ENCODE measurements at places on chromosomes 1 and 21.

DNA sequence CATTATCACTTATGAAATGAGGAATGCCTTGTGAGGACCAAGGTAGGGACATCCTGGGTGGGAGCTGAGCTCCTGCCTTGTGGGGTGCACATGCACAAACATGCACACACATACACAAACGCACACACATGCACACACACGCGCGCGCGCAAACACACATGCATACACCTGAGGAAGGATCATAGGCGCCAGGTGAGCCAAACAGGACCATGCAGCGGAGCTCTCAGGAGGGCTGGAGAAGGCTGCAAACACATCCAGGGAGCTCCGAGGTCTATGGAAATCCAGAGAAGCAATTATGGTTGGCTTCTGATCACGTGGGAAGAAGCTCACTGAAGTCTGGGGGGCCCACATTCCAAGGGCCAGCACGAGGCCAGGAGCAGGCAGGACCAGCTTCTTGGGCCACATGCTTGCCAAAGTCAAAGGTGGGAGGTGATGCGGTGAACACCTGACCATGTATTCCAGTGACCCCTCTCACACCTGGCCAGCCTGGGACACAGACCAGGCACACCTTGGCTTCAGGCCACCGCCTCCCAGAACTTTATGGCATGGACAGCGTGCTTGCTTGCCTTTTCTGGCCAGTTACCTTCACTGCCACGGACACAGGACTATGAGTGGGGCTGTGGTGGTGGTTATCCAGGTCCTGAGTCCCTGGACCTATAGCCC lies 13.6 kb downstream of the GPR137B start:
- DNase-seq = no peak

GRCh38 chr1:61446531-61446991 lies 278.4 kb downstream of the TM2D1 start:
- no peak for DNase-seq

DNA sequence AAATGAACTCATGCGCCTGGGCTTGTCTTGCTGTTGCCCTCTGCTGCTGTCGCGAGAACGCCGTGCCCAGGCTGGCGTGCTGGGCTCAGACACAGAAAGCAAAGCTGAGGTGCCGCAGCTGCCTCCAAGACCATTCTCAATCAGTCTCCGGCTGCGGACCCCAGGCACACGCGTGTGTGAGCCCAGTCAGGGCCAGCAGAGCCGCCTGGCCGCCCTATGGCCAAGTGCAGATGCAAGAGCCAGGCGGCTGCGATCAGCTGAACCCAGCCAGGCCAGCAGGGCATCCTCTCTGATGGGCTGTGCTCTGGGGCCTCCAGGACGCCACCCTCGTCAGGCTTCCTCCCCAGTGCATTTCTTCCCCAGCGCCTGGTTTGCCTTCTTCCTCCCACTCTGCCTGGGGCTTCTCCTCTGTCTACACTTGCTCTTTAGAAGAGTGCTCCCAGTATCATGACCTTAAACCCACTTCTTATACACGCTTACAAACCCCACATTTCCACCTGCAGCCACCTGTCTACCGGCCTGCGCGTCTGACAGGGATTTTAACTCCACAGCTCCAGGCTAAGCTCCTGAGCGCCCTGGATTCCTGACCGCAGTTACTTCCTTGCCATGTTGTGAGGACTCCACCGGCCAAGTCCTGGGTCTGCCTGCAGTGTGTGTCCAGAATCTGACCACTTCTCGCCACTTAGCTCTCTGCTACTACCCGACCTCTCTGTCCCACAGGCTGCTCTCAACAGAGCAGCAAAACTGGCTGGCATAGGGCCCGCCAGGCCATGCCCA lies 21.7 kb upstream of the LRRC47 start:
- DNase-seq = no peak

DNA sequence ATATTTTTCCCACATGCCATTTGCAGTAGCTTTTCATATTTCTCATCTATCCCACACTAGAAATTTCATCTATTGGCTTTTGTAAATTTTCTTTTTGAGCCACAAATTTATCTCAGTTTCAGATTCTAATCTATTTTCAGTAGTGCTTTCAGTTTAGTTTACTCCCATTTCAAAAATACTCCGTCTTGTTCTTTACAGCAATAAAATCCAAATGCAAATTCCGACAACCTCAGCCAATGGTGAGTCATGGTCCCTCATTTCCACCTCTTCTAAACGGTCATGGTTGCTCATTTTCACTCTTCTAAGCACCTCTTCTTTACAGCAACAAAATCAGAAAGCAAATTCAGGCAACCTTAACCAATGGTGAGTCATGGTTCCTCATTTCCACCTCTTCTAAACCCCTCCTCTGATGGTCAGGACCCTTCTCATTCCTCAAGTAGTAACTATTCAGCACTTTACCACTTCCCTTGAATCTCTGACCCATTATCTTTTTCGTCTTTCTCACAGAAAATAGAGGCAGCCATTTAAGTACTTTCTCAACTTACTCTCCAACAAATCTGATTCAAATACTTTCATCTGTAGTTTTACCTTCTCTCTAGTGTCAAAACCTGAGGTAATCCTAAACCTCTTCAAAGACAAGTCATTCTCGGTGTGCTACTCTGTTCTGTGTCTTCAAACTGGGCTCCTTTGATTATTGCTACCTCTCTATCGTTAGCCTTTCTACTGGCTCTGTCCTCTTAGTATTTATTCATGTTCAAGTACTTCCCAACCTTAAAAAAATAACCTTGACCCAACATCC lies 34.4 kb downstream of the C21orf91 start:
- DNase-seq = no peak

DNA sequence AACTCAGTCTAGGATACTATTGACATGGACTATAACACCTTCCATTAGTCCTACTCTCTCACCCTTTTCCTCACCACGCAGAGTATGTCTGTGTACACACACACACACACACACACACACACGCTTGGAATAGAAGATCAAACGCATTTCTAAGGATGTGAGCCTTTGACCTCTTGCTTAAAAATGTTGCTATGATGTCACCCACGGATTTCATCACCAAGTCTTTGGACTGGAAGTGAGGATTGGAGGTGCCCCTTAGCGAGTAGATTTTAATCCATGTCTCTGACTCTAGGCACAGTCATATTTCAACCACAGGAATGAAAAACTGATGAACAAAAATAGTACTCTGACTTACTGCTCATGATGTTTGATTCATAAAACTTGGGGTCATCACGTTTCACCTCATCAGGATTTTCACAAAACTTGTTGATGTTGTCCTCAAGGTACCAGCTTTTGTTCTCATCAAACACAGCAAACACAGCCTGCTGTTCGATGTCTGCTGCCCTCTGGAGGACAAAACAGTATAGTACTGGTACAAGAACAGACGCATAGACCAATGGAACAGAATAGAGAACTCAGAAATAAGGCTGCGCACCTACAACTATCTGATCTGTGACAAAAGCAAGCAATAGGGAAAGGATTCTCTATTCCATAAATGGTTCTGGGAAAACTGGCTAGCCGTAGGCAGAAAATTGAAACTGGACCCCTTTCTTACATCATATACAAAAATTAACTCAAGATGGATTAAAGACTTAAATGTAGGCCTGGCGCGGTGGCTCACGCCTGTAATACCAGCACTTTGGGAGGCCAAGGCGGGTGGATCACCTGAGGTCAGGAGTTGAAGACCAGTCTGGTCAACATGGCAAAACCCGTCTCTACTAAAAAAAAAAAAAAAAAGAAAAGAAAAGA lies 39.9 kb downstream of the F5 start:
- peak; percentile 32 for DNase-seq

GRCh38 chr1:100147875-100148274 lies 14.9 kb downstream of the TRMT13 start:
- DNase-seq = no peak

DNA sequence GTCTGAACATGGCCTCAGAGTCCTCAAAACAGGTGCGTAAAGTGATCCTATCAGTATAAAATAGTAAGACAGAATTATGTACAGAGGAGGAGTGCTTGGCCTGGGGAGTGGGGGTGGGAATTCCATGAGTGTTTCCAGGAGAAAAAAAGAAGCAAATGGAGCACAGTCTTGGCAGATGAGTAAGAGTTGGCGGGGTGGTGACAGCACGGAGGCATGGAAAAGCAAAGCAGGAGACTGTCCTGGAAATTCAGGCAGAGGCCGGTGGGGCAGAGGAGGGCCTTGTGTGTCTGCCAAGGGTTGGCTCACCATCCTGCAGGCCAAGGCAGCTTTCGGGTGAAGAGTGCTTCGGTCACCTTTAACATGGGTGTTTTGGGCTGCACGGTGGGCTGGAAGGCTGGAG lies 63.4 kb downstream of the OPTC start:
- no peak for DNase-seq

GRCh38 chr1:159851407-159851806 lies 11.1 kb downstream of the VSIG8 start:
- no peak for DNase-seq

DNA sequence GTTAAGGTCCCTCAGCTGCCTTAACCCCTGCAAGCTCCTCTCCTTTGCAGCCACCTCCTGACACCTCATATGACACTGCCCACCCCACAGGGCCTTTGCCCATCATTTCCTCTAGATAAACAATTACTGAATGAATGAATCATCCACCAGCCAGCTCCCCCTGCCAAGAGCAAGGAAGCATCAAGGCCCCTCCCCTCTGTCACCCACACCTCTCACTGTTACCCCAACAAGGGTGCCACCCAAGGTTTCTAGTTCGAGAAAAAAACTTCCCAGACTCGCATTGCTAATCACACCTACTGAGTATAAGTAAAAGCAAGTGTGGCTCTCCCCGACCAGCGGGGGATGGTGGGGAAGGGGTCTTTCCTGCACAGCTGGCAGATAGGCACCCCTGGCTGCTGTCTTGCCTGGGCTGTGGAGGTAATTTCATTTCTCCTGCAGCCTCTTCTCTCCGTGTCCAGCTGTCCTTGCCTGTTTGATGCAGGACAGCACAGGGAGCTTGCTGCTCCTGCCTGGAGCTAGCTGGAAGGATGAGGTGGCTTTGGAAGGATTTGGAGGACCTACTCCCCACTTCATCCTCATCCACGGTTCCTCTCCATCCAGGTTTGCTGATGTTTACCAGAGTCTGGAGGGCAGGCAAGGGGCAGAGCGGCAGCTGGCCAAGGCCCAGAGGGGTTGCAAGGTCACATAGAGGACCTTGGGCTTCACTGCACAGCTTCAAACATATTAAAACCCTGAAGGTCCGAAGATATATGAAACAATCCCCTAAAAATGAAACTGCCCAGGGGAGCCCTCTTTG lies 33.1 kb upstream of the LBR start:
- no peak for DNase-seq

- DNase-seq = no peak
Observed at GRCh38 chr1:3158347-3158746, 89.3 kb downstream of the PRDM16 start.

DNA sequence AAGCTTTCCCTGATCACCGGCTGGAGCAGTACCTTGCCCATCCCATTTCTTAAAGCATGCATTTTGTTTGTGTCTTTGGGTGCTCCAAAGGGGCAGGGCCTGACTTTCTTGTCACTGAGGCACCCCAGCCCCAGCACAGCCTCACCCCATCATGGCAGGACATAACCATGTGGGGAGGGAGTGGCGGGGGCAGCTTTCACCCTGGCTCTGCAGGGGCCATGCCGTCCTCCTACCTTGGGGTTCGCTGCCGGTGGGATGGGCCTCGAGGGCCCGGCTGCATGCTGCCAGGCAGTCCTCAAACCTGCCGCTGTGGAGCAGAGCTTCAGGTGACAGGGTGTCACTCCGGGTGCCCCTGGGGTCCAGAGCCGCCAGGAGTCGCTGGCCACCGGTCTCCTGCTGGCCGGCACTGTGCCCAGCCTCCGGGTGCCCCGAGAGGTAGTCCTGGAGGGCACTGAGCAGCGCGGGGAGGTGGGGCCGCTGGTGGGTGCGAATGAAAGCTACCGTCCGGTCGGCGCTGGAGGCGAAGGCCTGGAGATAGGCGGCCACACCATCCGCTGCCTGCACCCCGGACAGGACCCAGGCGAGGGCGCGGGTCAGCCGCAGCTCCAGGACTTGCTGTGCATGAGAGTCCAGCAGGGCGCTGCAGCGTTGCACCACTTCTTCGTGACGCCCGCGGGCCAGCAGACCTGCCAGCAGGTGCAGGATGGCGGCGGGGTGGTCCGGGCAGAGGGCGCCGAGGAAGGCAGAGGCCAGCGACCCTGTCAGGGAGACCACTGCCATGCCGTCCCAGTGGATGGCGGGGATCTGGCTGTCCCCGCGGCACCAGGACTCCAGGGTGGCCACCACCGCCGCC lies 1.5 kb downstream of the TTC34 start:
- no peak for DNase-seq

DNA sequence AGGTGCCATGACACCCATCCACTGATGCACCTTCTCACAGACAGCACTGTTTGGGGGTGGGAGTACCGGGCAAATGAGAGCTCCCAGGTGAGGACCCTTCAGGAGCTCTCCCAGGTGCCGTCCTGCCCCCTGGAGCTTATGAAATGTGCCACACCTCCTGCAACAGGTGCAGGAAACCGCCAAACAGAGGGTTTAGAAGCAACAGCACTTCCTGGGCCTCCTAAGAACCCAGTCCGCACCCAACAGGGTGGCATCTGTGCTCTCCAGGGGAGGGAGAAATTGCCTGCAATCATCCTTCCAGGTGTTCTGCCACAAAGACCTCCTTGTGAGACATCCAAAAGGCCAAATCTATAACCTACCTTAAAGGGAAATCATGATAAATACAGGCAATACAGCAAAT lies 87.7 kb upstream of the ATP1B1 start:
- DNase-seq = peak; percentile 22

- DNase-seq = no peak
Observed at GRCh38 chr1:207017615-207018559, 14.7 kb downstream of the C1orf116 start.

GRCh38 chr1:228735871-228736586 lies 750 bp downstream of the RHOU start:
- DNase-seq = no peak

DNA sequence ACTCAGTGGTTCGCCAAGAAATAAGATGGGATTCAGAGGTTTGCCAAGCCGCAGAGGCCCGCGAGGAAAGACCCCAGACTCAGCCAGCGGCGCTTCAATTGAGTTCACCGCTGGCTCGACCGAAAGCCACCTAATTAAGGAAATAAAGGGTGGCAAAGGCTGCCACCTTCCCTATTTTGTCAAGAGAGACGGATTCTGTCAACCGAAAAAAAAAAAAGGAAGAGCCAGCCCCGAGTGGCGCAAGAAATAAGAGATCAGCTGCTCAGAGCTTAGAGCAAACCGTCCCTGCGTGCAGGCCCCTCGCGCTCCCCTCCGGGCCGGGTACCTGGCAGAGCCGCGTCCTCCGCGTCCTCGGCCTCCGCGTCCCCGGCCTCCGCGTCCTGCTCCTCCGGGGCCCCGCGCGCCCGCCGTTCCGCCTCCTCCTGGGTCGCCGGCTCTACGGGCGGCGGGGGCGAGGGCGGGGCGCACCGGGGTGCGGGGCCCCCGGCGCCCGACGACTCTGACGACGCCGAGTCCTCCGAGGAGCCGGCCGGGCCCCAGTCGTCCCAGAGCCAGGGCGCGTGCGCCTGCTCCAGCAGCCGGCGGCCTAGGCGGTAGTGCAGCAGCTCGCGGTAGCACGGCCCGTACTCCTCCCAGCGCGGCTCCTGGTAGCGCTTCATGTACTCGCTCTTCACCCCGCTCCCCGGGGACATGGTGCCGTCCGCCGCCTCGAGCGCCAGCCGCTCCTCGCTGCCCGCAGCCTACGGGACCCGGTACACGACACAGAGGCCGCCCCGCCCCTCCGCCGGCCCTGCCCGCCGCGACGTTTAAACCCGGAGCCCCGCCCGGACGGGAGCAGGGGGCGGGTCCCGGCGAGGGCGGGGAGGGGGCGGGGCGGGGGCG lies 832 bp downstream of the CCSAP start:
- DNase-seq = peak; percentile 14

GRCh38 chr1:33018112-33018511 lies 18.6 kb downstream of the AK2 start:
- no peak for DNase-seq

- no peak for DNase-seq
Observed at GRCh38 chr1:17579951-17580939, 40.7 kb downstream of the ARHGEF10L start.

- no peak for DNase-seq
Observed at GRCh38 chr1:8419861-8420260, 101.9 kb downstream of the SLC45A1 start.

Data from NCI-H1417 treated with DMSO at 0.1 percent for 48 hours (cell line).